ENCODE measurements at places on chromosomes 16 and 17.
A peak's percentile ranks its signal among the peaks of the same experiment; 100 is the strongest.

DNA sequence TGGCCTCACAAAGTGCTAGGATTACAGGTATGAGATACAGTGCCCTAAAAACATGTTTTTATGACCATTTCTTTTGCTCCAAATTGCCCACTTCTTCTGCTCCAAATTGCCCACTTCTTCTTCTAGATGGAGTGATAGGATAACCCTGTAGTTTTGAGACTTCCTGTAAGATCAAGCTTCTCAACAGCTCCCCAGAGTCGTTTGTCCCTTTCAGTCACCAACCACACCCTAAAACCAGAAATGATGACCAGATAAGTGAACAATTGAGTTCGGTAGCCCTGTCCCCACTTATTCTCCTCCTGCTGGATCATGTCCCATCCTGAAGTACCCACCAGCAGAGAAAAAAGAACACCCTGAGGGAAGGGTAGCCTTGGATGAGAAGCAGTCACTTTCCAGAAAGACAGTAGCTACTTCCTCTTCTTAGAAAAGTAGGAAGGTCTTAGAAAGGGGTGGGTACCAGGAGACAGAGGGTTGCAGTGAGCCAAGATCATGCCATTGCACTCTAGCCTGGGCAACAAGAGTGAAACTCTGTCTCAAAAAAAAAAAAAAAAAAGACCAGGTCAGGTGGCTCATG lies 2.5 kb downstream of the ODAD4 start:
- no peak for DNase-seq

- DNase-seq: peak; percentile 83
Observed at GRCh38 chr17:4967539-4968485, at the start of gene SPAG7. Gene SPAG7, minus strand, starts transcription at chr17:4967817. Its CDS starts 13 bp downstream, at chr17:4967804.

- no peak for DNase-seq
Observed at GRCh38 chr16:49341706-49342105, 31.9 kb upstream of the C16orf78 start.

- DNase-seq: no peak
Observed at GRCh38 chr17:34527908-34528470, 51.4 kb upstream of the TMEM132E start.

- DNase-seq: no peak
Observed at GRCh38 chr16:77250400-77250799, 51.2 kb downstream of the SYCE1L start.

GRCh38 chr16:53041320-53042051 lies 11.2 kb downstream of the CHD9NB start:
- DNase-seq: no peak

- no peak for DNase-seq
Observed at GRCh38 chr17:36721560-36722120, 120.3 kb downstream of the MRM1 start.

GRCh38 chr16:66026211-66026610 lies 340.3 kb upstream of the CDH5 start:
- no peak for DNase-seq

DNA sequence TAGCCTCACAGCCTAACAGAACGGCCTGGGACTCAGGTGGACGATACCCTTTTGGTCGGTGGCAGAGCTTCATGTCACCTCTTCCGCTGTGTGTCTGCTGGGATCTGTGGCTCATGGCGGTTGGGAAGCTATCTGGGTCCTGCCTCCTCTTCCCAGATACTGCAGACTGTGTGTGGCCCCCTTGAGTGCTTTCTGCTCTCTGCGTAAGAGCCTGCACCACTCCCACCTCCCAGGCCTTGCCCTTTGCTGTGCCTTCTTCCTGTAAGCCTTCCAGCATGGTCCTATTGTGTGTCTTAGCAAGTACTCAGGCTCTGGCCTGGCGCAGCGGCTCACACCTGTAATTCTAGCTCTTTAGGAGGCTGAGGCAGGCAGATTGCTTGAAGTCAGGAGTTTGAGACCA lies 17.5 kb upstream of the ADCY7 start:
- DNase-seq: no peak

DNA sequence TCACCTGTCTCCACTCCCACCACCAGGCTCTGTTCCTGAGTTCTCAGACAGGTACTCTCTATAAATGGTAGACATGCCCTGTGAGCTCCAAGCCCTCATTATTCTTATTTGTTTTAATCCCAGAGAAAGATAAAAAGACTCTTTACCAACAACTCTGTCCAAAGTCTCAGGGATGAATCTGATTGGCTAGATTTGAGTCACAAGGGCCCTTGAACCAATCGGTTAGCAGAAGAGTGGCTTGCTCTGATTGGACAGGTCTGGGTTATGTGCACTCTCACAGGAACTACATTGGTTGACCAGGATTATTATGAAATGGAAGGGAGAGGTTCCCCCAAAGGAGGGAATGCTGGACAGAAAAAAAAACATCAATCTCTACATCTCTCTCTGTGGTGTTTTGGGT lies 7.5 kb downstream of the COTL1 start:
- DNase-seq: no peak

- DNase-seq: no peak
Observed at GRCh38 chr16:71440669-71441347, 1.0 kb downstream of the TLE7 start.

- no peak for DNase-seq
Observed at GRCh38 chr17:676060-676700, 38.5 kb downstream of the VPS53 start.

GRCh38 chr17:71503710-71504465 lies 616.9 kb upstream of the SOX9 start:
- DNase-seq: no peak

- DNase-seq: no peak
Observed at GRCh38 chr17:50062293-50063243, 6.7 kb downstream of the ITGA3 start.

GRCh38 chr17:75701288-75701687 lies 20.0 kb upstream of the ITGB4 start:
- no peak for DNase-seq

All from stimulated activated CD8-positive, alpha-beta memory T cell treated with anti-CD3 and anti-CD28 coated beads, Interleukin-2, amount 100 ng/mL, for 1 hour (primary cell).